ENCODE measurements at places on chromosomes 5 and 9.
A peak's percentile ranks its signal among the peaks of the same experiment; 100 is the strongest.

GRCh38 chr5:126884269-126884819, 107.4 kb downstream of the LMNB1 start:
- DNase-seq = peak; percentile 55

- DNase-seq = no peak
Measured at GRCh38 chr9:107980984-107981383, 491.4 kb upstream of the KLF4 start.

DNA sequence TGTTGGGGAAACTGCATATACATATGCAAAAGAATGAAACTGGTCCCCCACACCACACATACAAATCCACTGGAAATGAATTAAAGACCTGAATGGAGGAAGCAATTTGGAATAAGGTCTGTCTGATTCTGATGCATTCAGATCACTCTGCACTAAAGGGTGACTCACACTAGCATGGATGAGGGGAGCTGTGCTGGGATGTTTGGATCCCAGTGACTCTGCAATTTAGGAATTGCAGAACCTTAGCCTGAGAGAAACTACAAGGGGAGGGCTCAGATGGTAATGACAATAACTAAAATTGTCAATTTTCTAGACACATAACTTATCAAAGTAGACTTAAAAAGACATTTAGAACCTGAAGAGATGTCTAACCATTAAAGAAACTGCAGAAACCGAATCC, 312.0 kb downstream of the CDK5RAP2 start:
- no peak for DNase-seq

DNA sequence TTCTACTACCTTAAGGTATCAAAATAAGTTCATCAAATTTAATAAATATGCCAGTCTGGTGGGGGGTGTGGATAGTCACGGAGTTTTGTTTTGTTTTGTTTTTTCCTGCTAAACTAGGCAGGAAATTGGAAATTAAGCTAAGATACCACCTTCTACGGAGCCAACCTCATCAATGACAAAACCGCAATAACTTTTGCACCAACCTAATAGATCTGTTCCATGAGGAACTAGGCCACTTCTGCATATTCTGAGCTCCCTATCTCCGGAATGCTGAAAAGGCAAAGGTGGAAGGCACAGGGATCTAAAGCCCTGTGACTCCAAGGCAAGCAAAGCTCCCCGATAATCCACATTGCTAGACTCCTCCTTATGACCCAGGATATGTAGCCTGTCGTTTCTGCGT, 5.8 kb upstream of the OR1L4 start:
- DNase-seq = no peak

DNA sequence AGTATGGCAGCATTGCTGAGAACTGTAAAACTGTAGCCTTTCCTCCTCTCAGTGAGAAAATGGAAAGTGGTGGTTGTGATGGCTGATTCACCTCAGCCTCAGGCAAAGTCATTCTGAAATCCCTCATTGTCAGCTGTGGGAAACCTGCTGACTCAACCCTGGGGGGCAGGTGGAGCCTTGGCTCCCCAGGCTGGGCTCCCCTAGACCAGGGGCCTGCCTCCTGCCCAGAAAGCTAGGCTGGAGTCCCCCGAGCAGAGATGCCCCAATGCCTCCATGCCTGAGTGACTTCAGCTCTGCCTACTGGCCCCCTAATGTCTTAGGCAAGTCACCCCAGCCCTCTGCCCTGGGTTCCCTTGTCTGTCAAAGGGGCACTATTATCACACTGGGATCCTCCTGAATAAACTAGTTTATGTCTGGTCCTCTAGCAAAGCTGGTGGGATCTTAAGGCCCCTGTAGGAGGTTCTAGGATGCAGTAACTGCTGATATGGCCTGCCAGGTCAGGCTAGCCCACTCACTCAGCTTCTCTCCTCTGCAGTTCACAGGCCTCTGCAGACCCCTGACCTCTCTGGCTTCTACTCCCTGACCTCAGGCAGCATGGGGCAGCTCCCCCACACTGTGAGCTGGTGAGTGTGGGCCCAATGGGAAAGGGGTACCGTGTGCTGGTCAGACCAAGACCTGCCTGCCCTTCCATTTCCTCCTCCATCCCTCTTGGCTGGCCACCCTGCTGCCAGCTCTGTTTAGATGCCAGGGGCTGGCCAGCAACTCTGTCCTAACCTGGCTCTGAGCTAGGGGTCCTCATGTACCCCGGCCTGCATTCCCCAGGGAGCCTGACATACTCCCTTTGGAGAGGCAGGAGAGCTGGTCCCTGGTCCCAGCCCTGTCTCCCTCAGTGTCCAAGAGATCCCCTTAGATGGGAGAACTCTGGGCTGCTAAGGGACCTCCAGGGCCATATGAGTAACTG, 24.2 kb downstream of the TCF7 start:
- DNase-seq = no peak

- no peak for DNase-seq
Measured at GRCh38 chr5:42832060-42832459, 20.4 kb upstream of the SELENOP start.

DNA sequence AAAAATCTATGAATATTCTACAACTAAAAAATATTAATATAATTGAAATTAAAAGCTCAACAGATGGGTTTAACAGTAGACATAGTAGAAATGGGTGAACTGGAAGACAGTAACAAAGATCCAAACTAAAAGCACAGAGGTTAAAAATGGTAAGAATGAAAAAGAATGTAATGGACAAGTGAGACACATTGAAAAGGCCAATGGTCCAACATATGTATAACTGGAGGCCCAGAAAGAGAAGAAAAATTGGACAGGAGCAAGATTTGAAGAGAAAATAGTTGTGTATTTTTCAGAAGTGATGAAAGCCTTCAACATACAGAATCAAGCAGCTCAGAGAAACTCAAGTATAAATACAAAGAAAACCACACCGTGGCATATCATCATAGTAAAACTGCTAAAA, 58.6 kb downstream of the PCDHGC5 start:
- DNase-seq = no peak

- peak; percentile 57 for DNase-seq
Measured at GRCh38 chr5:108753331-108753730, 5.6 kb downstream of the FER start.

GRCh38 chr9:96619124-96619465, 548 bp downstream of the CDC14B start:
- DNase-seq = no peak

GRCh38 chr5:133817456-133817855, 151.0 kb downstream of the C5orf15 start:
- no peak for DNase-seq

GRCh38 chr5:19903611-19904010, 84.4 kb downstream of the CDH18 start:
- DNase-seq = no peak

DNA sequence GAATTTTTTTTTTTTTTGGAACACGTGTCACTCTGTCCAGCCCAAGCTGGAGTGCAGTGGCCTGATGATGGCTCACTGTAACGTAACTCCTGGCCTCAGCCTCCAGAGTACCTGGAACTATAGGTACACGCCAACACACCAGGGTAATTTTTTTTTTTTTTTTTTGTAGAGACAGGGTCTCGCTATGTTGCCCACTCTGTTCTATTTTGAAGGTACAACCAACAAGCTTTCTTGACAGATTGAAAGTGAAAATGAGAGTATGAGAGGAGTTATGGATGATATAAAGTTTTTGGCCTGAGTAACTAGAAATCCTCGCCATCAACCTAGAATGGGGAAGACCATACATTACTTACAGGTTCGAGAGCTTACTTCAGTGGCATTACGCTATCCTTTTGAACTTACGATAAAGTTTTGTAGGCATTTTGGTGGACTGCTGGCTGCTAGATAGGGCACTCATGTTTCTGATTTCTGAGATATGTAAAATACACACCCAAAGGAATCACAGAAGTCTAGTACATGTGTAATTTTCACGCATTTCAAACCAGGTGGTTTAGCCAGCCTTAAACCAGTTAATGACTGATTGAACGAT, 806 bp upstream of the CDC42SE2 start:
- DNase-seq = no peak

- peak; percentile 67 for DNase-seq
Measured at GRCh38 chr5:113047733-113048652, 71.4 kb downstream of the DCP2 start.

DNA sequence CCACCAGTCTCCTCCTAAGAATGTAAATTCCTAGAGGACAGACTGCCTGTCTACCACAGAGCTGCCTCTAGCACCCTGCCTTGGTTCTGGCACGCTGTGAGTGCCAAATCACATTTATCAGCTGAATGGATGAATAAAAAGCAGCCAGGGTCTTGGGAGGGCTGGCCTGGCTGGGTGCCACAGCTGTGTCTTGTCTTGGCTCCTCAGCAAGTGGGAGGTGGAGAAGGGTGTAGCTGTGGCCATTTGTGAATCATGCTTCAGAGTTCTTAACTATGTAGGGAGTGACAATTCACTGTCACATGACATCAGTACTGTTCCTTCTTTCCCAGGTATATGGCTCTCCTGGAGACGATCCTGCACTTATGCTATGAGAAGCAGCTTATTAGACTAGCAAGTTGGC, 70.6 kb downstream of the DCP2 start:
- DNase-seq = peak; percentile 72

- DNase-seq = no peak
Measured at GRCh38 chr9:5586391-5586802, 42.5 kb upstream of the RIC1 start.

Measured in kidney glomerular epithelial cell (primary cell).